ENCODE measurements at places on chromosomes 13 and 19. TPM values are rescaled to one million over a fixed set of nuclear protein-coding genes. Genes with fewer than 3 reads are reported as not detected.

ACTMAP gene
- 18.8 TPM for polyA plus RNA-seq

LCP1 gene
- polyA plus RNA-seq, result 8.9 TPM

ZNF491 gene
- 2.9 TPM for polyA plus RNA-seq

KLK15 gene
- not detected for polyA plus RNA-seq

IQCN gene
- 12.5 TPM for polyA plus RNA-seq

POP4 gene
- polyA plus RNA-seq, result 68.8 TPM

SSC5D gene
- polyA plus RNA-seq, result 2.1 TPM

CRX gene
- 0.14 TPM for polyA plus RNA-seq

CBLC gene
- polyA plus RNA-seq, result 7.4 TPM

SLC5A5 gene
- 0.09 TPM for polyA plus RNA-seq

All from renal pelvis (tissue), 12 donors.